ENCODE measurements at places on chromosomes 7 and 10. TPM values are rescaled to one million over a fixed set of nuclear protein-coding genes. Genes with fewer than 3 reads are reported as not detected.

DNA sequence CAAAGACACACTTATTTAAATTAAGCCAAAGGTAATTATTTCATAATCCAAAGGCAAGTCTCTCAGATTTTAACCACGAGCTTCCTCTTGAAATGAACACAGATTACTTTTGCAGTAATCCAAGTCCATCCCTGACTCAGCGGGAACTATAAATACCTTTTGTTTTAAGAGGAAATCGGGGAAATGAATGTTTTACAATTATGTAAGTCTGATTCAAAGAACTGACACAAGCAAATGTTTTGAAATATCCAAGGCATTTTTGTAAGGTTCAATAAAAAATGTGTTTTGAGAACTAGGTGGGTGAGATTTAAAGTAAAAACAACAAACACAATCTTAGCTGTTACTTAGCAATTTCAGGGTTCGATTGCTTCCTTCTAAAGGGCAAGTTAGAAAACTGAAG lies 179.8 kb upstream of the ASAH2 start:
- H3K4me1 ChIP-seq = peaks cover 8% of the 10 kb centered on the region
- H3K4me3 ChIP-seq = no peak overlapping the region

DNA sequence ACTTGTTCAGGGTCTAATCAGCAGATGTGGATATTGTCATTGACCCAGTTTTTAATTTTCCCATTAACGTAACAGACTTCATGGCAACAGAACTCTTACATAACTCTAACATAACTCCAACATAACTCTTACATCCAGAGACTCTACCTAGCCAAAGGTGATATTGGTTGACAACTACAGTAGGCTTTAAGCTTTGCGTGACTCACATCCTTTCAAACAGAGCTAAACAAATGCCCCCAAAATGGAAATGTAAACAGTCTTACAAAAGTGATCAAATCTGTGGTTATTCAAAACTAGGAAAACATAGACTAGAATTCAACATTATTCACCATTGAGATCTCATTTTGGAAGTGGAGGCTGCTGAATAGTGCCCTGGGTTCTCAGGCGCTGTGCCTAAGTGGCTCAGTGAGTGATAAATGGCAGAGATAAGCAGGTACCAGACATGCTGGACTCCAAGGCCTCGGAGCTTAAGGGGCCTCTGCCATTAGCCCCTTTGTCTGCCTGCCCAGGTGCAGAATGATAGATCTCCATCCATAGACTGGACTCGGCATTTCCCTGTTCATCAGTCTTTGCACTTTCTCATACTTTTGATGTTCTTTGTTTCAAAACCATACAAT lies 34.3 kb upstream of the BTBD16 start:
- no peak for DNase-seq
- no peaks in the 10 kb centered on the region for H3K4me1 ChIP-seq
- no peak overlapping the region for H3K4me3 ChIP-seq
- no peak overlapping the region for H3K27ac ChIP-seq
- H3K27me3 ChIP-seq = no peaks in the 10 kb centered on the region
- H3K36me3 ChIP-seq = peaks cover 87% of the 10 kb centered on the region

The H2BK1 gene
- total RNA-seq = not detected

DNA sequence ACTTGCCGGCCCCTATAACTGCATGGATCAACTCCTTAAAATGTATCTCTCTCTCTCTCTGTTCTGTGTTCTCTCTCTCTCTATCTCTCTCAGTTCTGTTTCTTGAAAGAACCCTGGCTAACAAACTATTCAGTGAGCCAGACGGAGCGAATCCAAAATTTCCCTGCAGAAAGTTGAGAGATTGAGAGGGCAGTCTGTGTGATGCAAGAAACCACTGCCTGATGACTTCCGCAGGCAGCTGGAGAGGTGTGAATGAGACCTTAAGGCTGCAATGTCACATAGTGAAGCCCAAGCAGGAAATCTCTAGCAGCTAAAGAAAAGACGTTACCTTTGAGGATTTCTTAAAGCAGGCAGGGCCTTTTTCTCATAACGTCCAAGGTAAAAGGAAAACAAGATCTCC lies 17.3 kb downstream of the FAM107B start:
- H3K4me1 ChIP-seq = peaks cover 4% of the 10 kb centered on the region
- no peaks in the 10 kb centered on the region for H3K36me3 ChIP-seq
- no peak for DNase-seq
- H3K4me3 ChIP-seq = no peak overlapping the region
- H3K27me3 ChIP-seq = no peaks in the 10 kb centered on the region

DNA sequence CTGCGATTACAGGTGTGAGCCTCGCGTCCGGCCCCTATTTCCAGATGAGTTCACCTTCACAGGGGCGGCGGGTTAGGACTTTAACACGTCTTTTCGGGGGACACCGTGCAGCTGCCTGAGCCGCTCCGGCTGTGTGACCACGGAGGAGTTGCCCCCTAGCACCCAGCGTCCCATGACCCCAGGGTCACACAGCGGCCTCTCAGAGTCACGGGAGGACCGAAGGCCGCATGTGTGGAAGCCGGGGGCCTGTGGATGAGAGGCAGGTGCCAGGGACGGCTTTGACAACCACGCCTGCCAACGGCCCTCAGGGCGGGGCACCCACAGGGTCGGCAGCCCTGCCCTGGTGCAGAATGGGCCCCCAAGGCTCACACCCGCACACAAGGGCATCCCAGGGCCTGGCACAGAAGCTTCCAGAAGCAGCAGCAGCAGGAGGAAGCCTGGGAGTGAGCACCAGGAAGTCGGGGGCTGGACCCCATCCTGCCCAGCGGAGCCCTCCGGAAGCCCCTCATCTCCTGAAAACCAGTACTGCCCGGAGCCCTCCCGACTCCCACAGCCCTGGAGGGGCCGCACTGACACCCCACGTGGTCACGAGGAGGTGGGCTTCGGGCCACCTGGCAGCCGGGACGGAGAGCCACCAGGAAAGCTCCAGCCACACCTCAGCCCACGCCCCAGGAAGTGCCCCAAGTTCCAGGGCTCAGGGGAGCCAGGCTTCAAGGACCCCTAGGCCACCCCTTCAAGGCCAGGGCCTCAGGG lies 32.7 kb downstream of the ADAP1 start:
- peaks cover 27% of the 10 kb centered on the region for H3K4me1 ChIP-seq
- peaks cover 4% of the 10 kb centered on the region for H3K36me3 ChIP-seq
- peak; percentile 44 for DNase-seq
